Skin of body (tissue), 3 donors: ENCODE measurements at places on chromosomes 13 and 19. TPM values are rescaled to one million over a fixed set of nuclear protein-coding genes. Genes with fewer than 3 reads are reported as not detected.

Gene KLK14
- 9.5 TPM for total RNA-seq

Gene KISS1R
- not detected for total RNA-seq

Gene NBEA
- total RNA-seq, result 29.7 TPM

Gene PRR12
- total RNA-seq, result 6.9 TPM

Gene RASL11A
- total RNA-seq, result 4.6 TPM

Gene PPM1N
- 1.7 TPM for total RNA-seq

Gene CCDC124
- 22.3 TPM for total RNA-seq

Gene GNA15
- 13.2 TPM for total RNA-seq

DNA sequence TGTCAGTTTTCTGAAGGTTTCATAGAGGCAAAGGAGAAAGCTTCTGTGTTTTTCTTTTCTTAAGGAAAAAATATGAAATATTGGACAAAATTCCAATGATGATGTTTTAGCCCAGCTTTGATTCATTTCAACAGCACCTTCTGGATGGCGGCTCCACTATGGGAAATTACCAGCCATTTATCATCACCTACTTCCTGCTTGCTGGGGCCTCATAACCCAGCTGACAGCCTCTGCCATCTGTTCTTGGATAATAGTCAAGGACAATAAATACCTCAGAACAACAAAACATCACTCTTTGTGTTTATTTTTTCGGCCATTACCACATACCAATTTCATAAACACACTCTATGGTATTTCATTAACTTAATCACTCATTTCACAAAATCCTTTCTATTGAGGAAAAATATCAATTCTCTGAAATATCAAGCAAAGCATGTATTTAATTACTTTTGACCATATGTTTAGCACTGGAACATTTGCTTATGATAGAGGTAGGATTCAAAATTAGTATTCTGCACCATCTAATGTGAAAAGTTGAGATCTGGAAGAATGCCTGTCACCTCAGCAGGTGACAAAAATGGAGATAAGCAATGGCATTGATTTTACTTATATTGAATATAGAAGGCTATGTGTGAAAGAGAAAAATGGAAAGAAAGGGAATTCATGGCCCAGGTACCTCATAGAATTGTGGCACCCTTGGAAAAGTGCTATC, 629.7 kb downstream of the LIG4 start:
- no peak for DNase-seq

GRCh38 chr19:14416817-14417231, 2.3 kb downstream of the DDX39A start:
- DNase-seq, result no peak

DNA sequence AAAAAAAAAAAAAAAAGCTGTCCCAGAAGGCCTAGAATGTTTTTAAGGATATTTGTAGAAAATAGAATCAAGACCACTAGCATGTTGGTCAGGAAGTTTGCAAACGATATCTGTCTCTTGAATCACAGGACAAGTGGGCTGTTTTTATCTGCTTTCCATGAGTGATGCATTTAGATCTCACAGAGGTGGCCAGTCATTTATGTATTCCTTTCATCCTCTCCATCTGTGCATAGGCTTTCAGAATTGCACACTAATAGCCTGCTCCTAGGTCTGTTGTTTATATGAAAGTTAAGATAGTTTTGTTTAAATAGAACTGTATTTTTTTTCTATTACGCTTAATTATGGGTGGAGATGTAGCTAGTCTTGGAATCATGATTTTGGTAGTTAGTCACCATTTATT, 289.5 kb downstream of the SHISA2 start:
- DNase-seq, result no peak

DNA sequence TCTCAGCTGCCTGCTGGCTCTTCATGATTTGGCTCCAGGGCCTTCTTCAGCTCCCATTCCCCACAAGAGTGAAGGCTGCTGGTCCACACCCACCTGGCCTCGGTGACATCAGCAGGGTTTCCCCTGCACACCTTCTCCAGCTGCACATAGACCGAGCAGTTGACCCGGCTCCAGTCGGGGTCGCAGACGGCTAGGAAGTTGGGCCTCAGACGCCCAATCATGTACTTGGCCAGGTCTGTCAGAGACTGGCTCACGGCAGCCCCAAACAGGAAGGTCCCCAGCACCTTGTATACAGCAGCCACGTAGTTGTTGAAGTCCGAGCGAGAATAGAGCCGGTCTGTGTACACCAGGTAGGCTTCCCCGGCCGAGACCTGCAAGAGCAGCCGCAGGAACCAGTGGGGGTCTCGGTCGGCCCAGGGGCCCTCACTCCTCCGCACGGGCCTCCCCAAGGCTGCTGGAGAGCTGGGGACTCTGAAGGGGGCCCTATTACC, 3.8 kb downstream of the PLPP2 start:
- no peak for DNase-seq

DNA sequence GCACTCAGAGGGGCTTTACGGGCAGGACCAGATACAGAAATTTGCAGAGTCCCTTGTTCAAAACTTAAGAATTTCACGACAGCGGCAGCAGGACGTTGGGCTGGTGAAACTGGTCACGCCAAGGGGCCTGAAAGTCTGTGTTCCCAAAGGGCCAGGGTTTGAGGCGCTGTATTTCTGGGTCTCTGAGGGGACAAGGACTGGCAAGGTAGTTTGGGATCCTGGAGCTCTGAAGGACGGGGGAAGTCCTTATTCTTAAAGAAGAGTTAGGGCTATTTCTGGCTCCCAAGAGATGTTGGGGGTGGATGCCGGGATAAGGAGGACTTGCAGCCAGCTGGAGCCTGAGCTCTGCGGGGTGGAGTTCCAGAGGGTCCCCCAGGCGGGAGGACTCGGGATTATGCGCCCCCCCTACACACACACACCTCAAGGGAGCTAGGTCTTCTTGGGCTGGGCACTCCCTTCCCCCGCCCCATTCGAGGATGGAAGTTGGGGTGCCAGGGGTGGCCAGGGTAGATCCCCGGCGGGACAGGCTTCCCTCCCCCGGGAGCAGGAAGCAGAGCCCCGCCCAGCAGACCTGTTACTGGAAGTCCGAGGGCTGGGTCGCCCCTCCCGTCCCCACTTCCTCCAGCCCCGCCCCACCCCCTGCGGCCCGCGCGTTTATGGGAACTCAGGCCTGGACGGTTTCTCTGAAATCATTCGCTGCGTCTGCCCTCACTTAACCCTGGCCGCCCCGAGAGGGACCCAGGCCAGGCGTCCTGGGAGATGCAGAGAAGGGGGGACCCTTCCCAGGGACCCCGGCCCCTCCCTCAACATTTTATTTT, 5.6 kb downstream of the BCL3 start:
- DNase-seq, result no peak

DNA sequence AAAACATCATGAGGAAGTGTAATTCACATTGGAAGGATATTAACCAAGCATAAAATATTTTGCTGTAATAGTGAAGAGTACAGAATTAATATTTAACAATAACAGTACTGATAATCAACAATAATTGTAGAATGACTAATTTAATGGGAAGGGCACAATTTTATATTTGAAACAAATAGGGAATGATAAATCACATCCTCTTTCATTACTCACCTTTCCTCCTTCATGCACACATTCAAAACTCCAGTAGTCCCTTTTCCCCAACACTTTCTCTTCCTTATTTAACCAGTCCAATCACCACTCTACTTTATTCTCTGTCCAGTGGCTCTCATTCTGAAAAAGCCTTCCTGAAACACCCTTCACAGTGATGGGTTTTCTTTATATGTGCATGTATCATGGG, 110.8 kb upstream of the POSTN start:
- DNase-seq, result no peak

DNA sequence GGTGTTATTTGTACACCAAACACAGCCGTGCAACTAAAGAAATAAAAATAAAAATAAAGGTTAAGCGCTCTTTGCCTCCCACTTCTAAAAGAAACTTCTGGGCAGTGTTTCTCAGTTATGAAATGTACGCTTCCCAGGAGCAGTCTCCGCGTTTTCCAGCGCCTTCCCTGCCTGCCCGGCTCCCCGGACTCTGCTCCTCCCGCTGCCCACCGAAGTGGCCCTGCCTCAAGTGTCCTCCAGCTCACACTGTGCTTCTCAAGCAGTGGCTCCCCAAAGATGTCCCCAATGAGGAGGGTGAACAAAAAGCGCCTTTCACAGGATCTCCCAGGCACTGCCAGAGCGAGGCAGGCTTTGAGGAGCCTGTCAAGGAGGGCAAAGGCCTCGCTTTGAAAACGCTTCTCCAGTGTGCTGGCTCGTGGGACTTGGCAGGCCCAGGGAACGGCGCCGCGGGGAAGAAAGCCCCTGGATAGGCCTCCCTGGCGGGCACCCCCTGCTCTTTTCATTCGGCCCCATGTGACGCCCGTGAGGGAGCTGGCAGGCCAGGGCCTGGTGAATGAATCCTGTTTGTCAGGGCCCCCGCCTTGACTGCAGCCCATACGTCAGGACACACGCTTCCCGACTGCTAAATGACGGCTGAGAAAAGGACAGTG, 187.1 kb downstream of the FOXO1 start:
- DNase-seq, result no peak

GRCh38 chr19:22619371-22619770, 14.8 kb upstream of the ZNF492 start:
- DNase-seq, result no peak

DNA sequence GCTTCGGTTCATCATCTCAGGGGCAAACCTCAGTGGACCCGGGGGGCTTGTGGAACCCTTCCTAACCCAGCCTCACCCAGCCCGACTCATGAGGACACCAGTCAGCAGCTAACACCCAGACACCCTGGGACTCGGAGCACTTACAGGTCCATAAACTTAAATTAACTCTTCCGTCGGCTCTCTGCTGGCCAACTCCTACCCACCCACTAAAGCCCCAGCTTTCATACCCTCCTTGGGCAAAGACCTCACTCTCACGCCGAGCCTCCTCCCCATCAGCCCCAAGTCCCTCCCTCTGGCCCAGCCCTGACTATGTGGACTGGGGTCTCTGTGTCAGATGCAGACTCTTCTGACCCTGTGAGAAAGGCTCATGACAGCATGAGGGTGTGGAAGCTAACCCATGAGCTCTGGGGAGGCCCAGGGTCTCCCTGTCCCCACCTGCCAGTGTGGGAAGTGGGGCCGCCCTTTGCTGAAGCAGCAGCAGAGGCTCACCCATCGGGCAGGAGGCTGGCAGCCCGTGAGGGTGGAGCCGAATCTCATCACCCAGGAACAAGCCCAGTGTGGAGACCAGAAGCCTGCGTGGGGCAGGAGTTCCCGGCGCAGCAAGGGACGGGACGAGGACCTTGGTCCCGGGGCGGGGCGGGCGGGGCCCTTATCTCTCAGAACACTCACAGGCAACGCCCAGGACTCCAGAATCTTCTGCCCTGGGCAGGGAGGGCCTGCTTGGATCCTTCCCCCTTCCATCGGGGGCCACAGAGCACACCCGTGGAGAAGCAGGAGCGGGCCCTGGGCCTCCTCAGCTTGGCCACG, 19.8 kb downstream of the TCF3 start:
- no peak for DNase-seq
